ENCODE measurements at places on chromosomes 6 and 20.

DNA sequence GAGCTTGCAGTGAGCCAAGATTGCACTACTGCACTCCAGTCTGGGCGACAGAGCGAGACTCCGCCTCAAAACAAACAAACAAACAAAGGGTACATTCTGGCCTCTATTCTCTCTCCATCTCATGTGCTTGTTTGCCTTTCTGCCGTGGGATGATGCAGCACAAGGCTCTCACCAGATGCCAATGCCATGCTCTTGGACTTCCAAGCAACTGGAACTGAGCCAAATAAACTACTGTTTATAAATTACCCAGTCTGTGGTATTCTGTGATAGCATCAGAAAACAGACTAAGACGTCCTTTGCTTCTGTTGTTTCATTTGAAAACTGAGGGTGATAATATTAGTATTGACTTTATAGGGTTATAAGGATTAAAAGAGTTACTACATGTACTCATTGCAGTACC is 3.6 kb upstream of the BRD2 start:
- no peak for DNase-seq

- DNase-seq, result no peak
Observed at GRCh38 chr20:62303340-62304226, 786 bp downstream of the ADRM1 start.

- no peak for DNase-seq
Observed at GRCh38 chr6:32472781-32473375, 33.2 kb downstream of the HLA-DRA start.

GRCh38 chr6:20876561-20876960 is 342.3 kb downstream of the CDKAL1 start:
- DNase-seq, result no peak

All from omental fat pad (tissue), 4 donors.